ENCODE measurements at places on chromosomes 6 and 20. TPM values are rescaled to one million over a fixed set of nuclear protein-coding genes. Genes with fewer than 3 reads are reported as not detected.

PBOV1 gene
- total RNA-seq: not detected

LTA gene
- total RNA-seq: 567 TPM

DNA sequence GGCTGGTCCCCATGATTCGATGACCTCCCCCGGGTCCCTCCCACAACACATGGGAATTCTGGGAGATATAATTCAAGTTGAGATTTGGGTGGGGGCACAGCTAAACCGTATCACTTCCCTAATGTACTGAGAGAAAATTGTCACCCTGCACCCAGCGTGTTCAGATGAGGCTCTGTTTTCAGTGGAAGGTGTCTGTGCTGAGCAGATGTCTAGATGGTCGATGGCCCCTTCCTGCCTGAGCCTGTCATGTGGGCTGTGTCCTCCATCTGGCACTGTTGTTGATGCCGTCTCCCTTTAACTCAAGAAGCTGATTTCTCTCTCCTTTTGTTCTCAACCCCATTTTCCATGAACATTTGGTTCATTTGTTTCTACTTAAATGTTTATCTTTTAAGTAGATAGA is 37.0 kb downstream of the TMEM181 start:
- ATAC-seq: no peak

DNA sequence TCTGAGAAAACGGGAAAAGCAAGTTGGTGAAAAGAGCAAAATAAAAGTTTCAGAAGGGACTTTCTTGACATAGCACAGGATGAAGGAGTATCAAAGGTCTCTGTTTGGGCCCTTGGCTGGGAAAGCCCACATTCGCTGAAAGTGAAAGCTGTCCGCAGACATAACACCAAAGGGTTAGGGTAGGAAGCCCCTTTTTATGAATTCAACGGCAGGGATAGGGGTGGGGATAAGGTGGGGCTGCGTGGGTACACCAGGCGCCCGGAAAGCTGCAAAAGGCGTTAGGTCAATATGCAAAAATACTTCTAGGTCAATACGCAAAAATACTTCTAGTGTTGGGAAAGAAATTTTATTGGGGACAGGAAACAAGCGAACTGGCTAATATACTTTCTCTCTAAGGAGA is 135.1 kb downstream of the OR2B2 start:
- ATAC-seq: no peak

GRCh38 chr6:128024969-128025368 is 124.1 kb upstream of the THEMIS start:
- no peak for ATAC-seq

All from activated T-helper 17 cell treated with anti-CD3 and anti-CD28 coated beads, Interleukin-2, amount 50 U/mL, for 72 hours (primary cell).